ENCODE measurements at places on chromosomes 7 and 10. TPM values are rescaled to one million over a fixed set of nuclear protein-coding genes. Genes with fewer than 3 reads are reported as not detected.
A peak's percentile ranks its signal among the peaks of the same experiment; 100 is the strongest.

DNA sequence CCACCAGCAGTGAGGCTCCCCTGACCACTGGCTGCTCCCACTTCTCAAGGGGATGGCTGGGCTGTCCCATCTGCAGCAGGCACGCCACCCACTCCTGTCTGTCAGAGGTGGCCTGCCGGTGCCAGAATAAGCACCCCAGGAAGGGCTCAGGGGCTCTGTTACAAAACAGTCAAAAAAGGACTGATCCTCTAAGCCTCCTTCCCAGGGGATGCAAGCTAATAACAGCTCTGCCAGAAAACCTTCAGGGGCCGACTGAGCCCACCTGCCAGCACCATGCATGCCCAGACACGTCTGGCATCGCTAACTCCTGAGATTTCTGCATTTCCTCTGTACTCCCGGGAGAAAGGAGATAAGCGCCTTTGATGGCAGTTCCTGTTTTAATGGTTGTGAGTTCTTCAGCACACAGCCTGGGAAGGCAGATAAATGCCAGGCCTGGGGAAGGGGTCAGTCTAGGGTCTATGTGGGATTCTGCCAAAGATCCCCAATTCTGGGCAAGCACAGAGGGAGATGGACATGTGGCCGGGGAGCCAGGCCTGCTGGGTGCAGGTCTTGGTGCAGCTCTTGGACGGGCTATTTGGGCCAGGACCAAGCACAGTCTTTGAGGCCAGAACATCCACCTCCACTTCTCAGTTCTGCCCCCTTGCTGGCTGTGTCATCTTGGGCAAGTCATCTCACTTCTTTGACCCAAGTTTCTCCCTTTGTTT lies 128.4 kb downstream of the ARHGAP22 start:
- DNase-seq, result no peak

GRCh38 chr10:7667262-7668141 lies 736 bp upstream of the ITIH5 start:
- DNase-seq, result peak; percentile 77

GRCh38 chr10:100377830-100378229 lies 30.8 kb downstream of the SCD start:
- no peak for DNase-seq

DNA sequence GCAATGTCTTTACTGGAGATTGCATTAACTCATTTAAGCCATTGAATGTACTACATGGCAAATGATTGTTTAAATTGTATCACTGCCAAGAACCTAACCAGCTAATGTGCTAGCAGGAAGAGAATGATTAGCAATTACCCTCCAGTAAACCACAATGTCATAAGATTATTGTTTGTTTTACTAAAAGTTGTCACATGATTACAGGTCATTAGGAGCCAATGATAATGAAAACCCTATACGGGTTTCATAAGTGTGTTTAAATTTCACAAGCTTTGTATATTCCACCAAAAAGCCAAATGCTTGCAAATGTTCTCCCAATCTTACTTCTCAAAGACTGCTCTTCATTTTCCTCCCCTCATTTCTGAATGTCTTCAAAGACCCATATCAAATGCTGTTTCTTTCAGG lies 76.5 kb upstream of the PPP1R3C start:
- no peak for DNase-seq

- DNase-seq, result no peak
Observed at GRCh38 chr7:80536426-80536825, 24.6 kb upstream of the GNAT3 start.

- peak; percentile 75 for DNase-seq
Observed at GRCh38 chr10:95411635-95412034, 120.8 kb upstream of the PDLIM1 start.

- DNase-seq, result peak; percentile 18
Observed at GRCh38 chr10:43064331-43065075, 12.4 kb upstream of the RET start.

DNA sequence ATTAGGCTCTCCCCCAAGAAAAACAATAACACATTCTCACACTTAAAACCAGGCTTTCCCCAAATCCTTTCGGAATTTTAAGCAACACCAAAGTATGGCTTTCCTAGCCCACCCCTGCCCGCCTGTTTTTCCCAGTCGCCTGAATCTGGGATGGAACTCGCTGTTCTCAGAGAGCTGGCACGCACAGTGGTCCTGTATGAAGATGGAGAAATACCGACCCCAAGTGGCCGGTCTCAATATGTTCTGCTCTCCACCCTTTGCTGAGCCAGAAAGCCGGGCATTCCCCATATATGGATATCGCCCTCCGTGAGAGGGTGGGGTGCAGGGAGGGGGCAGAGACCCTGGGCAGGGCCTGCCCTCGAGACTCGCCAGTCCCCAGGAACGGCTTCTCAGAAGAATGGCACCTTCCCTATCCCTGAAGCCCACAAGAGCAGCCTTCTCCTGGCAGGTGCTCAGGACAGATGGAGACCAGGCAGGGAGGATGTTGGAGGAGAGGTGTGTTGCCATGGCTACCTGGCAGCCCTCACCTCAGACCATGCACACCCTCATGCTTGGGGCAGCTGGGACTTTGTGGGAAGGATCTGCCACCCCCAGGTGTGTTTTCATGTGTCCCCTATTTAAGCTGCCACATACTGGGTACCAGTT lies 3.4 kb downstream of the TACR2 start:
- DNase-seq, result peak; percentile 95

- no peak for DNase-seq
Observed at GRCh38 chr7:157139810-157140510, 1.2 kb downstream of the UBE3C start.

DNA sequence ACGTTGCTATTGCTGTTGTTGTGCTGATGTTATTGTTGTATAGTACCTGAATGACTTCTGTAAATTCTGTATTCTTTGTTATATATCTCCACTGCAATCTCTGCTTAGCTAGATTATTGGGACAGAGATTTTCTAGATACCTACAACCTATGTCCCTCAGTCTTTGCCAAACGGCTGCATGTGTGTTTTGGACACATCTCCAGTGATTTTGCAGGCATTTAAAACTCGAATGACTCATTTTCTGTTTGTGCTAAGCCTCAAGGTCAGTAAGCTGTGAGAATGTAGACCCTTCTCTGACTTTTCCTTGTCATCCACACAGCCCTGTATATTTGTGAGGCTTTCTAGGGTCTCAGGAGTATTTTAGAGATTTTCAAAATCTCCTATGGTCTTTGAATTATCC lies 410.7 kb downstream of the POM121L12 start:
- DNase-seq, result no peak

The TMEM273 gene
- not detected for total RNA-seq

The SLC35G1 gene
- total RNA-seq, result 7.2 TPM

The ATP5MK gene
- total RNA-seq, result 227 TPM

The KEL gene
- total RNA-seq, result 3.6 TPM

The STAMBPL1 gene
- 11.5 TPM for total RNA-seq

The AKR1B15 gene
- not detected for total RNA-seq

The TEX36 gene
- not detected for total RNA-seq

The CCL24 gene
- not detected for total RNA-seq

The PDZD7 gene
- total RNA-seq, result 2.3 TPM

The ZCCHC24 gene
- total RNA-seq, result 7.2 TPM

The CALML5 gene
- not detected for total RNA-seq

The LIPF gene
- not detected for total RNA-seq

The GPC2 gene
- total RNA-seq, result 48.8 TPM

Measured in GM23338 (cell line).